ENCODE measurements at places on chromosomes 1 and 21. TPM values are rescaled to one million over a fixed set of nuclear protein-coding genes. Genes with fewer than 3 reads are reported as not detected.
A peak's percentile ranks its signal among the peaks of the same experiment; 100 is the strongest.

The TCHHL1 gene
- not detected for total RNA-seq

The AKNAD1 gene
- total RNA-seq, result 5.0 TPM

The FCAMR gene
- not detected for total RNA-seq

DNA sequence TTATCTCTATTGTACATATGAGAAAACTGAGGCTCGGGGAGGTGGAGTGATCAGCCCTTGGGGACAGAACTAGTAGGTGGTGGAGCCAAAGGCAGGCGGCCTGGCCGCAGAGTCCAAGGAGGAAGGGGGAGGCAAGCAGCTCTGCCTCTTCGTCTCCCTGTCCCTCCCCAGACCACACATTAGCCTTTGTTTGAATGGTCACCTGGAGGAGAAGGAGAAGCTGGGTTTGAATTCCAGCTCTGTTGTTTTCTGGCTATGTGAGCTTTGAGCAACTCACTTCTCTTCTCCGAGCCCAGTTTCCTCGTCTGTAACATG, 21.4 kb upstream of the LAPTM5 start:
- no peak for DNase-seq

- DNase-seq, result peak; percentile 30
These were observed 9.0 kb upstream of the CSF1 start for GRCh38 chr1:109901524-109902145.

- peak; percentile 55 for DNase-seq
These were observed 7.9 kb downstream of the TNFSF18 start for GRCh38 chr1:173042806-173043205.

DNA sequence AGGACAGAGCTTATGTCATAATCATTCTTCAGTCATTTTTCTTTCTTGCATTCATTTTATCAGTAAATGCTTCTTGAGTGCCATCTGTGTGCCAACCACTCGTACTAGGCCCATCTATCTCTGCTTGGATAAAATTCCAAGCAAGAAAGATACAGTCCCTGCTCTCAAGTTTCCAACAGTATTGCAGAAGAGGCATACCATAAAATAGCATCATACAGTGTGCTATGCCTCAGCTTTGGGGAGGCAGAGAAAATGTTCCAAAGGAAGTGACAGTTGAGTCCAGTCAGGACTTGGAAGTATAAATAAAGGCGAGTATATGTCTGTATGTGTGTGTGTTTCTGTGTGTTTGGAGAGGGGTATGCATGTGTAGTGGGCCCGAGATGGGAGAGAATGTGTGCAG, 113.4 kb upstream of the HOOK1 start:
- no peak for DNase-seq

DNA sequence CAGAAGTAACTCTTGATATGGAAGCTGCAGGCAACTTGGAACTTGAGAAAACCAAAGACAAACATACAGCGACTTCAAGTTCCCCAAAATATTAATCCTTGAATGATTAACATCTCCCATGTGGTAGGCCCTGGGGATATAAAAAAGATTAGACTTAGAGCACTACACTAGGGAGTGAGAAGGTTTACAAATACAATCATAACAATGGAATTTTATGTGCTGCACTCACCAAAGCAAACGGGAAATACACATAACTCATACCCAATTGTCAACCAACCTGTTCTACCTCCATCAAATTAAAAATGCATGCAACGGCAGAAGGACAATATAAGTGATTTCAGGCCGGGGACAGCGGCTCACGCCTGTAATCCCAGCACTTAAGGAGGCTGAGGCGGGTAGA, 3.7 kb downstream of the SMYD3 start:
- no peak for DNase-seq
